GM23248 (cell line): ENCODE measurements at places on chromosomes 2 and 18. TPM values are rescaled to one million over a fixed set of nuclear protein-coding genes. Genes with fewer than 3 reads are reported as not detected.

FARP2 gene
- 30.9 and 39.7 TPM in 2 replicates for polyA plus RNA-seq

ASNSD1 gene
- polyA plus RNA-seq = 54.4 and 61.7 TPM in 2 replicates

HEATR5B gene
- polyA plus RNA-seq = 4.7 and 5.3 TPM in 2 replicates

MYO5B gene
- polyA plus RNA-seq = 0.03 and 0.05 TPM in 2 replicates

IL1RN gene
- polyA plus RNA-seq = 0.14 TPM in 1 of 2 replicates, not detected in the other

MFSD6 gene
- polyA plus RNA-seq = 3.2 and 4.2 TPM in 2 replicates

TEX44 gene
- not detected in 2 replicates for polyA plus RNA-seq

MTLN gene
- 116 and 125 TPM in 2 replicates for polyA plus RNA-seq

BIN1 gene
- polyA plus RNA-seq = 23.9 and 24.3 TPM in 2 replicates

GALM gene
- 7.6 and 8.8 TPM in 2 replicates for polyA plus RNA-seq

CERS6 gene
- polyA plus RNA-seq = 7.9 and 8.3 TPM in 2 replicates

ABHD1 gene
- not detected in 2 replicates for polyA plus RNA-seq
